ENCODE measurements at places on chromosomes 4 and X. TPM values are rescaled to one million over a fixed set of nuclear protein-coding genes. Genes with fewer than 3 reads are reported as not detected.

Gene SPON2
- 7.7 TPM for total RNA-seq

Gene GAK
- total RNA-seq, result 50.5 TPM

Gene DUX4
- total RNA-seq, result not detected

Gene NAP1L2
- 0.43 TPM for total RNA-seq

Gene CXCL8
- total RNA-seq, result 3.2 TPM

Gene CDKN2AIP
- 12.4 TPM for total RNA-seq

Gene GPRASP1
- 0.48 TPM for total RNA-seq

Gene STIM2
- total RNA-seq, result 13.9 TPM

Gene TMEM35A
- not detected for total RNA-seq

Gene TMEM31
- total RNA-seq, result not detected

Gene UGT8
- 2.9 TPM for total RNA-seq

Gene BEX2
- total RNA-seq, result 32.5 TPM

Gene MAOA
- total RNA-seq, result 243 TPM

Gene PAK3
- 2.4 TPM for total RNA-seq

Gene DGKQ
- total RNA-seq, result 27.9 TPM

Gene PRKG2
- total RNA-seq, result 1.2 TPM

Gene PSAPL1
- total RNA-seq, result under 0.01 TPM

Gene PNMA6F
- total RNA-seq, result not detected

Gene TMEM33
- total RNA-seq, result 119 TPM

Gene REPS2
- total RNA-seq, result 1.3 TPM

Gene SFRP2
- not detected for total RNA-seq

Gene SMIM10
- under 0.01 TPM for total RNA-seq

Gene SPATA4
- not detected for total RNA-seq

Gene ARSJ
- 31.5 TPM for total RNA-seq

Gene CD38
- under 0.01 TPM for total RNA-seq

Gene CORIN
- total RNA-seq, result under 0.01 TPM

All from tracheal epithelial cell (primary cell).